Caudate nucleus (tissue), 63 donors: ENCODE measurements at places on chromosomes 6 and 20.

DNA sequence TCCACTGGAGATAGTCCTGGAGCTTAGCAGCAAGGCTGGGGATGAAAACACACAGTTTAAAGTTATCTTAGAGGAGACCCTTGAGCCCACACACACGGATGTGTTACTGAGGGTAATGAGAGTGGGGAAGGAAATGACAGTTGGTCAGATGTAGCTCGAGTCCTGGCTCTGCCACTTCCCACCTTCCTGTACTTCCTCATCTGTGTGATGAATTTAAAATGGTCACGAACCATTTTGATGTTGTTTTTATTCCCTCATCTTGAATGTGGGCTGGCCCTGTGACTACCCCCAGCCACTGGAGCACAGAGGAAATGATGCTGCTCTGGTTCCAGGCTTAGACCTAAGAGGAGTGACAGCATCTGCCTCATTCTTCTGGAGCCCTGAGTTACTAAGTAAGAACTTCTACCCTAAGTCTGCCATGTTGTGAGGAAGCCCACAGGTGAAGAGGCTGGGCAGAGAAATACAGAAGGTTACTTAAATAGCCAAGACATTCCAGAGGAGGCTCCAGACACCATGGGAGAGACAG lies 141.2 kb downstream of the NRN1 start:
- DNase-seq = no peak

GRCh38 chr6:26159357-26160273 lies 72.4 kb downstream of the HFE start:
- DNase-seq = no peak

DNA sequence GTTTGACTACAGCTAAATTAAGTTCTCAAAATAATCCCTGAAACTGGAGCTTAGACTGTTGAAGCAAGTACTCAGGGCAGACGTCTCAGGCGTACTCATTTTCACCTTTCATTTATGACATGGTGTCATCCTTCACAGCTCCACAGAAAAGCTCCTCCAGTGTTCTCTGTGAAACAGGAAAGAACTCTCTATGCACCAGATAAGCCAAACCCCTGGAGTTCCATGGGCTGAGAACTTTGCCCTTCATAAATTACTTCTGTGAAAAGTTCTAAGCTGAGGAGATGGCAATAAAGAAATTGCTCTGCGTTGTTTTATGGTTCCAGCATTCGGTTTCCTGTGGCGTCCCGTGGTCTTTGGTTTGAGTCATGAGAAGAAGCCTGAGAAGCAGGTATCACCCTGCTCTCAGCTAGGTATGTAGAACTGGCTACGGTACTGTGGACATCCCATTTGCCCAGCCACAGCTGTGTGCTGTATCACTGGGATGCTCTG lies 20.2 kb upstream of the RREB1 start:
- no peak for DNase-seq

- DNase-seq = no peak
These were observed 34.4 kb downstream of the EDN3 start for GRCh38 chr20:59334651-59335300.

DNA sequence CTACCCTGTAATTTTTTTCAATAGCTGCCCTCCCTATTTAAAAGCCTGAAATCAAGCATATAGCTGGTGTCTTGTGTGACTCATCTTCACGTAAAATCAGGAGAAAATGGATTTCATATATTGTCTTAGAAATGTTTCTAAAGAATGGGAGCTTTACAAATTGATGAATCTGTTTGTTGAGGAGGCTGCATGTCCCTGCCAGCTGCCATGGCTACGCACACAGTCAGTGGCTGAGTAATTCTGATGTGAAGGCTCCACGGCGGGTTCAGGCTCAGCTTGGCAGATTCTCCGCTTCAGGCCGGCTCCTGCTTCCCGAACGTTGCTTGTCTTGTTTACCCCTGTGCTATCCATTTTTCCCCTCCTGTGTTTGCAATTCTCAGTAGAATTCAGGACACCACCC lies 82.8 kb downstream of the CCDC170 start:
- no peak for DNase-seq

GRCh38 chr6:10837009-10837621 lies 1.2 kb downstream of the MAK start:
- DNase-seq = no peak

GRCh38 chr6:85576476-85576875 lies 17.2 kb downstream of the SNX14 start:
- DNase-seq = no peak

DNA sequence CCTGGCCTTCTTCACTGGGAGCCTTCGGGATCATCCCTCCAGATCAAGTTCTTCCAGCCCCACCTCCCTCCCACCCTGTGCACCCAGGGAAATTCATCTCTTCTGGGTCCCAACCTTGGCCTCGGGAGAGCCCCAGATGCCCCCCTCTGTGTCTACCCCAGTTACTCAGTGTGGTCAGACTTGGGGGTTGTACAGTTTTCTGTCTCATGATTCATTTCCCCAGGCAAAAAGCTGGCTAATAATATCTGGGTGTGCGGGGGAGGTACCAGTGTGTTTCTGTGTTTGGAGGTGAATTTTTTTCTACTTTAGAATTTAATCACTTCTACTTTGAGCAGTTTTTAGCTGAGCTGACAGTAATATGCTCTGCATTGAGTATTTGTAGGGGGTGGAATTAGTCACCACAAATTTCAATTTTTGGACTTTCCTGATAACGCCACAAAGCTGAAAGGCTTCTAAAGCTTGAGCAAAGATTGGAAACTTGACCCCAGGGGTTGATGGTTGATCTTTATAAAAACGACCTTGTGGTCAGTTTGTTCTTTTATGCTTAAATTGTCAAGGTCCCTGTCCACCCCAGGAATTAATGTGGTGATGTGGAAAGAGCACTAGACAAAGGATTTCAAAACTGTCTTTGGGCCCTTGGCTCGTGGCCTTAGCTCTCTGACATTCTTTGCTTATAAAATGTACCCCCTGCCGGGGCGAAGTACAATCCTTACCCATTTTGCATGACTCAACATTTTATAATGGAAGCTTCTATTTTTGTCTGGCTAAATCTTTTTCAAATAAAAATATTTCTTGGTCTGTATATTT lies 284.7 kb upstream of the TAB2 start:
- DNase-seq = no peak

DNA sequence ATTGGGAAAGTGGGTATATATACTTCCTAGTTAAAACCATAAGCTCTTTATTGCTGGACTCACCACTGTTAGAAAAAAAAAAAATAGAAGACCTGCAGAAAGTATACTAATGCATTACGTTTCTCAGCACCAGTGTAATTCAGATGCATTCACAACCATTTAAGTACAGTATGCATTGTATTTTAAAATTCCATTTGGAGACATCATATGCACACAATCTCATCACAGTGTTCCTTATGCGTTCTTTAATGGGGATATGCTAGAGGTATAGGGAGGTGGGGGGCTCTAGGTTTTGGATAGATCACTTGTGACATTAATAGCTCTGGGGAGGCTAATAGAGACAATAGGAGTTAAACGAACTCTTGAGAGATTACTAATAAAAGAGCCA lies 9.4 kb downstream of the TFAP2A start:
- no peak for DNase-seq

GRCh38 chr6:44222486-44223318 lies 693 bp upstream of the SLC29A1 start:
- DNase-seq = no peak

DNA sequence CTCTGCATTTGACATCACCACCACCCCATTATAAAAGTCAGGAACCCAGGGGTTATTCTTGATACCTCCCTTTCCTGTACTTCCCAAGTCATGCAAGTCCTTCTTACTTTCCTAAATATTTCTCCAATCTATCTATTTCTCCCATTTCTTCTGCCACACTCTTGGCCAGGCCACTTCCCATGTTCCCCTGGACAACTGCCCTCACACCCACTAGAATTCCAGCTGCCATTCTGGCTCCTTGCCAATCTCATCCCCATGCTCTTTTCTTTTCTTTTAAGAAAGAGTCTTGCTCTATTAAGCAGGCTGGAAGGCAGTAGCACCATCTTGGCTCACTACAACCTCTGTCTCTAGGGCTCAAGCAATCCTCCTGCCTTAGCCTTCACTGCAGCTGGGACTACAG lies 15.2 kb downstream of the DEFB132 start:
- DNase-seq = no peak
